Upper lobe of left lung (tissue), 6 donors: ENCODE measurements at places on chromosomes 12 and 14. TPM values are rescaled to one million over a fixed set of nuclear protein-coding genes. Genes with fewer than 3 reads are reported as not detected.

The CCDC177 gene
- not detected for total RNA-seq

- no peak overlapping the region for H3K4me3 ChIP-seq
- no peaks in the 10 kb centered on the region for H3K4me1 ChIP-seq
- H3K27me3 ChIP-seq = no peaks in the 10 kb centered on the region
- H3K36me3 ChIP-seq = no peaks in the 10 kb centered on the region
These were observed 413.8 kb upstream of the TMTC1 start for GRCh38 chr12:30197392-30198057.

- H3K4me1 ChIP-seq = no peaks in the 10 kb centered on the region
- H3K4me3 ChIP-seq = no peak overlapping the region
- no peaks in the 10 kb centered on the region for H3K27me3 ChIP-seq
- no peak overlapping the region for H3K27ac ChIP-seq
These were observed 140.0 kb downstream of the DPF3 start for GRCh38 chr14:72753879-72754400.

DNA sequence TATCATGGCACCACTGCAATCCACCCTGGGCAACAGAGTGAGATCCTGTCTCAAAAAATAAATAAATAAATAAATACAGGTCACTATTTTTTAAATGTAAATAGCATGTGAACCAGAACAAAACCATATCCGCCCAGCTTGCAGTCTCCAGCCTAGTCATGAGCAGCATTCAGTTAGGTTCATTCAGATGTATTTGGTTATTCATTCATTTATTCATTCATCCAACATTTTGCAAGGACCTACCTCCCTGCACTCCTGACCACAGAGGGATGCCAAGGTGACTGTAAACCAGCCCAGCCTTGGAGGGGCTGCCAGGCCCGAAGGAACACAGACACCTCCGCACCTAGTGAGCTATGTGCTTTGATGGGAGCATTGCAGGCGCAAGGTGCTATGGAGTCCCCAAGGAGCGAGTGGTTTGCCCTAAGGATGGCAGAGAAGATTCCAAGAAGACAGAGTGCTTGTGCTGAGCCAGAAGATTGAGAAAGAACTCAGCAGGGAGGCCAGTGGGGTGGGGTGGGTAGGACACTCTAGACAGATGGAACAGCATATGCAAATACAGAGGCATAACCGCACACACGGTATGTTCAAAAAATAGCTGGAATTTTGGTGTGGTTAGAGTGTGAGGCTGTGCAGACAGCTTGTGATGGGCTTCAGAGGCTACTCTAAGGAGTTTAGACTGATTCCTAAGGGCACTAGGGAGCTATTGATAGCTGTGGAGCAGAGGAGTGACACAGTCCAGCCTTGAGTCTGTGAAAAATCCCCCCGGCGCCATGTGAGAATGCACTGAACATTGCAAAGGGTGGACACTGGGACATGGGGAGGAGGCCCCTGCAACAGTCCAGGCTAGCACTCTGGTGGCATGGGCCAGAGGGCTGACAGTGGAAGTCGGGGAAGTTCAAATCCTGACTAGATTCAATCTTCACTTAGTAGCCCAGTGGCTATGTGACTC lies 11.7 kb downstream of the DTX1 start:
- no peaks in the 10 kb centered on the region for H3K36me3 ChIP-seq
- H3K4me3 ChIP-seq = no peak overlapping the region
- no peak for DNase-seq

The KIF26A gene
- total RNA-seq = 7.2 TPM

DNA sequence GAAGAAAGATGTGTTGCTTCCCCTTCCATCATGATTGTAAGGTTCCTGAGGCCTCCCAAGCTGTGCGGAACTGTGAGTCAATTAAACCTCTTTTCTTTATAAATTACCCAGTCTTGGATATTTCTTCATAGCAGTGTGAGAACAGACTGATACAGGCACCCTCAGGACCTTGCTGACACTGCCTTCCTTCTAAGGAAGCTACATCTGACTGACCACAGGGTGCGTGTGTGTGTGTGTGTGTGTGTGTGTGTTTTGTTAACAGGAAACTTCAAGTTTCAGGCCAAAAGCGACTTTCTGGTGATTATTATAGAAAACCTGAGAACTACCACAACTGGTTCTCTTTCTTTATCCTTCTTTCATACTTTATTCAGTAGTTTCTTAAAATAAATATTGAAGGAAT lies 149.0 kb downstream of the CAPZA3 start:
- H3K4me1 ChIP-seq = no peaks in the 10 kb centered on the region
- H3K36me3 ChIP-seq = no peaks in the 10 kb centered on the region
- no peak overlapping the region for H3K27ac ChIP-seq

The SSTR1 gene
- 14.4 TPM for total RNA-seq

The EXOC3L4 gene
- 7.0 TPM for total RNA-seq

The RPAP3 gene
- total RNA-seq = 6.5 TPM

- no peak overlapping the region for H3K4me3 ChIP-seq
- peaks cover 3% of the 10 kb centered on the region for H3K36me3 ChIP-seq
- H3K4me1 ChIP-seq = no peaks in the 10 kb centered on the region
- H3K27me3 ChIP-seq = no peaks in the 10 kb centered on the region
- H3K27ac ChIP-seq = no peak overlapping the region
These were observed 37.5 kb downstream of the GALC start for GRCh38 chr14:87955501-87955900.

DNA sequence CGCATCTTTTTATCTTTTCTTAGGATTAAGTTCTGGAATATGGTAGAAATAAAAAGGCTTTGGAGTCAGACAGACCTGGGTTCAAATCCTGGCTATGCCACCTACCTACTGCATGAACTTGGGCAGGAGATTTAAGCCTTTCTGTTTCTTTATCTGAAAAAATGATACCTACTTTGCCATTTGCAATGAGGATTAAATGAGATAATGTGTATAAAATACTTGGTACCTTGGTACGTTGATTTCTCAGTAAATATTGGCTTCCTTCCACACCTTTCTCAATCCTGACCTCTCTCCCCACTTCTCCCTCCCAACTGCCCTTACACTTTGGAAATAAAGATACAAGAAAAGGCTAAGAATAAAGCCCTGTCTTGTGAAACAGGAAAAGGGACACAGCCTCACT lies 172.6 kb downstream of the PAX9 start:
- H3K4me1 ChIP-seq = no peaks in the 10 kb centered on the region
- no peak for DNase-seq
- no peak overlapping the region for H3K27ac ChIP-seq
- H3K27me3 ChIP-seq = no peaks in the 10 kb centered on the region
- H3K4me3 ChIP-seq = no peak overlapping the region

GRCh38 chr14:89767861-89768268 lies 186.7 kb downstream of the EFCAB11 start:
- H3K4me3 ChIP-seq = no peak overlapping the region
- H3K27ac ChIP-seq = no peak overlapping the region
- H3K27me3 ChIP-seq = no peaks in the 10 kb centered on the region
- H3K36me3 ChIP-seq = no peaks in the 10 kb centered on the region
- no peaks in the 10 kb centered on the region for H3K4me1 ChIP-seq

DNA sequence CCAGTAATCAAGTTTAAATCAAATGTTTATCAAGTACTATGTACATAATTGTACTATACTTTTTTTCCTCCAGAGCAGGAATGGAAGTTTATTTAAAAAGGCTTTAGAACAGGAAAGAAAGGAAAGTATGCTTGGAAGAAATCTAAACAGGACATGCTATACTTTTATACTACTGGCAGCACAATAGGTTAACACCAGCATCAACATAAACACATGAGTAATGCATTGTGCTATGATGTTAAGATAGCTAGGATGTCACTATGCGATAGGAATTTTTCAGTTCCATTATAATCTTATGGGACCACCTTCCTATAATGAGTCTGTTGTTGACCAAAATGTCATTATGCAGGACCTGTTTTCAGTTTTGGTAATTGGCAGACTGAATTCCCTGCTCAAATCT lies 41.5 kb upstream of the ANKS1B start:
- no peak overlapping the region for H3K4me3 ChIP-seq
- H3K27ac ChIP-seq = no peak overlapping the region
- H3K4me1 ChIP-seq = no peaks in the 10 kb centered on the region
- DNase-seq = no peak

GRCh38 chr14:79197516-79197915 lies 1013.8 kb downstream of the DIO2 start:
- H3K4me3 ChIP-seq = no peak overlapping the region
- no peaks in the 10 kb centered on the region for H3K27me3 ChIP-seq
- DNase-seq = no peak
- H3K27ac ChIP-seq = no peak overlapping the region
- H3K36me3 ChIP-seq = no peaks in the 10 kb centered on the region

The DPF3 gene
- 1.3 TPM for total RNA-seq

The CPNE6 gene
- not detected for total RNA-seq
